Large intestine (tissue), 12 donors: ENCODE measurements at places on chromosomes 7 and 10. TPM values are rescaled to one million over a fixed set of nuclear protein-coding genes. Genes with fewer than 3 reads are reported as not detected.

Gene GALNT17
- polyA plus RNA-seq, result 2.7 TPM

Gene PRF1
- 2.0 TPM for polyA plus RNA-seq

DNA sequence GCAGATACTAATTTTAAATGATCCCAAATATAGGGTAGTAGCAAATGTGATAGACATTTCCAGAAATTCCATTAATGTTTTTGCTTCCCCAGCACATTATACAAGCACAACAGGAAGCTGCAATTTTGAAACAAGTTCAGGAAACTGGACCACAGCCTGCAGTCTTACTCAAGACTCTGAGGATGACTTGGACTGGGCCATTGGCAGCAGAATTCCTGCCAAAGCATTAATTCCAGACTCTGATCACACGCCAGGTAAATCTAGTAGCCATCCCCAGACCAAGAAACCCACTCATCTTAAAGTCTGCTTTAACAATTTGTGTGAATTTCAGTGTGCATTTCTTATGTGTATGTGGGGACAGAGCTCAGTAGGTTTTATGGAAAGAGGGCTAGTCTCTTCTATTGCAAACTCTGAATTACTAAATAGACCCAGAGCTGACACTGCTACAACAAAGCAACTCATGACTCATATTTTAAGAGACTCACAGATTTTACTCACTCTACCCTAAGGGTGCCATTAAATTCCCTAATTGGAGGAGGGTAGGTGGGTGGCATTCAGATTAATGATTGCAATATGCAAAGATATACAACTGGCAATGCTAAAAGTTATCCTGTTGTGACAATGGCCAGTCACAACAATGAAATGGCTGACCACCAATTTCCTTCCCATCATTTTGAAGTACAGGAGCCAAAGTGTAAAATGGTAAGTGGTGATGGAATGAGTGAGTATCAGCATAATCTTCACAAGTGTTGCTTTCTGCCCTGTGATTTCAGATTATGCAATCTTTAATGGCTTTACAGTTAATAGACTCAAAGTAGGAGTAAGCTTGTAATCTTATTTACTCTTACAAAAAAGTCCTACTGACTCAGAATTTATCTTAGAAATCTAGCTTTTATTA, 317.6 kb upstream of the PLXDC2 start:
- peak; percentile 35 for DNase-seq

Gene FKBP6
- polyA plus RNA-seq, result 0.04 TPM

DNA sequence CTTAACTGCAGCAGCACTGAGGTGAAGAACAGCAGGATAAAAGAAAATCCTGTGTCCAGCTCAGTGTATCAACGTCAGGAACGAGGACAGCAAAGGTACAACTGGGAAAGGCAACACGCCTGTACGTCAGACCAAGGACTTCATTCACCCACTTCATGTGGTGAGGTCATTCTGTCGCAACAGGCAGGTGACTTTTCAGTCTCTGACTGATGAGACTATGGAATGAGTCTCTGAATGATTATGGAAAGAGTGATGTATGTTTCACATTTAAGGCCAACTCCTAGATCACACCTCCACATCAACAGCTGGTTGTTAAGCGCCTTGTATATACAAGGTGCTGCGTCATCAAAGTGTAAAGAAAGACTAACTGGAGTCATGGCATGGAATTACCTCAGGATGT, 297.6 kb upstream of the SP8 start:
- no peak for DNase-seq

Gene LRRC17
- polyA plus RNA-seq, result 30.2 TPM

DNA sequence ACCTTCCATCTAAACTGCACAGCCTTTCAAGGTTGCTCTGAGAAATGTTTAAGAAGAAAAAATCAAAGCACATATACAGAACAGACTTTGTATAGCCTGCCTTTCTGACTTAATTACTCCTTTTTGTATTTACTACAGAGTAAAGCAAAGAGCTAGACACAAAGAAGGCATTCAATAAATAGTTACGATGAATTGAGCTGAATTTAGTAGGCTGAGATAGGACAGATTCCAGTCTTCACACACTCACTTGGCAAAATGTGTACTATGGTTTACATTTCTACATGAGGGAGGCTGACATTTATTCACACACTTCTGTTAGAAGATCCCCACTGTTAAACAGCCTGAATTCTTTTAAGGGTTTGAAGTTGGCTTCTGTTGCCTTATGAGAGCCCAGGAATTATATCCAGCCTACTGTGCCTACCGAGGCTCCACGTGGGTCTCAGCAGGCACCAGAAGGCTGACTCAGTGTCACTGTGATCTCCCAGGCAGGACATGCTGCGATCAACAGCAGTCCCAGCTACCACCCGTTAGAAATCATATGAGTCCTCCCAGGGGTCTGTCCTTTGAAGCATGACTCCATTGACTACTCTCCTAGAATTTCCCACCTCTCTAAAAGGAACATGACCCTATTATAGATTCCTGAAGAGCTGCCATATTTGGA, 24.5 kb upstream of the SLC25A13 start:
- DNase-seq, result no peak

GRCh38 chr7:129394101-129394500, 40.1 kb upstream of the STRIP2 start:
- no peak for DNase-seq

Gene TFEC
- polyA plus RNA-seq, result 132 TPM

Gene OR13A1
- 0.06 TPM for polyA plus RNA-seq

DNA sequence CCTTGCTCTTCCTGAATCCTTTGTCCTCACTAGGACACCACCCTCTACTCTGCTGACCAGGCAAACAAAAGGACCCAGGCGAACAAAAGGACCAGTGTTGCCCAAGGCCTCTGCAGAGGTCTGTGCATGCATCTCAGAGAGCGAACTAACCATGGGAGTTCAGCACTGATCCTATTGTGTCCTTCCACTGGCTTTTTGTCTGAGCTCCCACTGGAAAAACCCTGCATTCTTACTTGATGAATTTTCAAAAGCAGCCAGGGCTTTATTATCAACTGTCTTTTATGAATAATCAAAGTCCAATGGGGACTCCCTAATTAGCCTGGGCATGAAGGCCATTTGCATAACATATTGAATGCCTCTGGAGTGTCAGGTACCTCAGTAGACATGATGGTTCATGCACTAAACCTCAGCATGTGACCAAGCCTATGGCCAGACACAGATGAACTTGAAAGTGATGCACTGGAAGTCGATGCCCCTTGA, 140.6 kb downstream of the KCNMA1 start:
- DNase-seq, result no peak

GRCh38 chr10:3186368-3186767, 13.8 kb upstream of the PITRM1 start:
- no peak for DNase-seq

Gene CPEB3
- 4.6 TPM for polyA plus RNA-seq

Gene SH3PXD2A
- 32.0 TPM for polyA plus RNA-seq

Gene HTRA1
- polyA plus RNA-seq, result 69.8 TPM

Gene ALDH18A1
- polyA plus RNA-seq, result 209 TPM

- DNase-seq, result no peak
Observed at GRCh38 chr10:116738339-116738738, 4.0 kb downstream of the HSPA12A start.

- DNase-seq, result no peak
Observed at GRCh38 chr7:125572414-125572813, 642.8 kb upstream of the POT1 start.

DNA sequence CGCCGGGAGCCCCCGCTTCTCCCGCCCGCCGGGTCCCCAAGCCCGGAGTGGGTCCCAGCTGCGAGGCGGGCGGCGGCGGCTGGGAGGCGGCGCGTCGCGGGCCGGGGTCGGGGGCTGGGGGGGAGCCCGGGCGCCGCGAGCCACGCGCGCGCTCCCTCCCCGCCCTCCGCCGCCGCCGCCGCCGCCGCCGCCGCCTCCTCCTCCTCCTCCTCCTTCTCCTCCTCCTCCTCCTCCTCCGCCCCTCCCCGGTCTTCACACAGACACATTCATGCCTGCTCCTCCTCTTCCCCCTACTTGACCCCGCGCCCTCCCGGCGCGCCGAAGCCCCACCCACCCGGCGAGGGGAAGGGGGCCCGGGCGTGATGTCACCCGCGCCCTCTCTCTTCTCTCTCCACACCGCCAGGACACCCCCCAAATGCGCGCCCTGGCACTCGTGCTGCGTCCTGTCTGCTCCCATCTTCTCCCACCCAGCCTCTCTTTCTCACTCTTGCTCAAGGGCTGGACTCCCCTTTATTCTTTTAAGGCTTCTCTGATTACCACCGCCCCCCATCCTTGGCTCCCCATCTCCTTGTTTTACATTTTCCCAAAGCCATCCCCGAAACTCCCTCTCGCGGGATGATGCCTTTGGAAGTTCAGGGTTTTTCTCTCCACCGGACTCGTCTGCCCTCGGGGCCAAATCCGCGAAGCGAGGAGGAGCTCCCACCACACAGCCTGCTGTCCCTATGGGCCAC, 967 bp upstream of the GLI3 start:
- DNase-seq, result no peak

DNA sequence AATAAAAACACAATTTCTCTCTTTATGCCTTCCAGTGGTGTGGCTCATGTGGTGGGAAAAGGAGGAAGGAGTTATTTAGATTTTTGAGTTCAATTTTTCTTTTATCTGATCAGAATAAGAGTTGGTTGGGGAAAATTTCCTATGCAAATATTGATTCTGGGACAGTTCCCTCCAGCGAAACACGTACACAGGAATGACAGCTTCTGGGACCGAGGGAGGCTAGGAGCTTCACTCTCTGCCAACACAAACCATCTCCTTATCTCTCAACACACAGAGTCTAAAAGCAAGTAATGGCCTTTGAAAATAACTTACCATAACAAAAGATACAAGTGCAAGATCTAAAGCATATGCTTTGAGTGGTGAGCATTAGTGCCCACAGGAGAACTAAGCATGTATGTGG, 122.7 kb downstream of the RAPGEF5 start:
- no peak for DNase-seq

GRCh38 chr7:150860291-150860977, 8.1 kb downstream of the AOC1 start:
- no peak for DNase-seq

Gene PIP
- polyA plus RNA-seq, result not detected

DNA sequence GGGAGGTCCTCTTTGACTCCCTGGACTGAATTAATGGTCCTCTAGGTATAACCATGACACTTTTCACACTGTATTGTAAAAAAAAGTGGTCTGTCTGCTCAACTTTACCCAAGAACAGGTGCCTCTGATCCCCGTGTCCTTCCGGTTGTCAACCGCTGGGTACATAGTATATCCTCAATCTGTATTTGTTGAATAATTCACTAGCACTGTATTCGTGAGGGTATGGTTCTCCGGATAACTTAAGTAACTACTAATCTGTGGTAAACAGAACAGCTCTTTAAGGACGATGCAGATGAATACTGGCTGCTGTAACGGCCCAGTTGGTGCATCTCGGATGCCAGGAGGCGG, 472 bp upstream of the ADAM22 start:
- no peak for DNase-seq

GRCh38 chr7:37698276-37698675, 14.7 kb downstream of the GPR141 start:
- DNase-seq, result no peak

DNA sequence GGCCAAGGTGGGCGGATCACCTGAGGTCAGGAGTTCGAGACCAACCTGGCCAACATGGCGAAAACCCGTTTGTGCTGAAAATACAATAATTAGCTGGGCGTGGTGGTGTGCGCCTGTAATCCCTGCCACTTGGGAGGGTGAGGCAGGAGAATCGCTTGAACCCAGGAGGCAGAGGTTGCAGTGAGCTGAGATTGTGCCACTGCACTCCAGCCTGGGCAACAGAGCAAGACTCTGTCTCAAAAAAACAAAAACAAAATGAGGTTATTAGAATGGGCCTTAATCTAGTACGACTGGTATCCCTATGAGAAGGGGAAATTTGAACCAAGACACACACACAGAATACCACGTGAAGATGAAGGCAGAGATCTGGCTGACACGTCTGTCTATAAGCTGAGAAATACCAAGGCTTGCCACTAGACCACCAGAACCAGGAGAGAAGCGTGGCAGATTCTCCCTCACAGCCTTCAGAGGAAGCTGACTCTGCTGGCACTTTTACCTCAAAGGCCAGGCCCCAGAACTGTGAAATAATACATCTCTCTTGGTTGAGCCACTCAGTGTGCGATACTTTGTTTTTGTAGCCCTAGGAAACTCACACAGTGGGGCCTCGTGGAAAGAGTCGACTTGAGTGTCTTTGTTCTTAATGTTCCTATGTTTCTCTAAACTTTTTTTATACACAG, 59.6 kb downstream of the TMEM209 start:
- DNase-seq, result no peak

Gene PDK4
- polyA plus RNA-seq, result 13.6 TPM

GRCh38 chr7:4706384-4707216, 24.5 kb downstream of the FOXK1 start:
- no peak for DNase-seq

DNA sequence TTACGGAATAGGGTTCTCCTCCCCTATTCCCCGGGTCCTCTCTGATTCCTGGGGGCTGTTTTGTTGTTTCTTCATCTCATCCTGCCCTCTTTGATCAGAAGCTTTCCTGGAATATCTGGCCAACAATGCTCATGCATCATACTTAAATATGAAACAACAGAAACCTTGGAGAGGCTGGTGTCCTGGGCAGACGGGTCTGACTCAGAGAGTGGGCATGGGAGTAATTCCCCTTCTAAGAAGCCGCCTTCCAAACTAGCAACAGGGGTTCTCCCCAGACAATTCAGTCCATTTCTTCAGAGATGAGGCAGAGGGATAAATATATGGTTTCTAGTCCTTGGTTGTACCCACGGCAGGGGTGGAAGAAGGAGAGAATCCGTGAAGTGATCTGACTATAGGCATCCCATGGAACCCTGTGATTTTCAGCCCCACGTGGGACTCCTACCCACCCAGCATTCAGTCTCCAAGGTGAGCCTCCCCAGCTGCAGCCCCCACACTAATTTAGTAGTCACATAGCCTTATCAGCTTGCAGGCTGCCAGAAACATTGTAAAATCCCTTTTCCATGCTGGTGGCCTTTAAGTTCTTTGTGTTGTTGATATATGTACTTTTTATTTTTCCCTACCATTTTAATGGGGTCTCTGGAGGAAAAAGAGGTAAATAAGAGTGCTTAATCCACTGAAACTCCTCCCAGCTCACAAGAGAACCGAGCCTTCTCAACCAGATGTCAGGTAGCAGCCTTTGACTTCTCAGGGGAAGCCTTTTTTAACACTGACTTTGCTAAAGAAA, 119.2 kb downstream of the SFMBT2 start:
- DNase-seq, result no peak

DNA sequence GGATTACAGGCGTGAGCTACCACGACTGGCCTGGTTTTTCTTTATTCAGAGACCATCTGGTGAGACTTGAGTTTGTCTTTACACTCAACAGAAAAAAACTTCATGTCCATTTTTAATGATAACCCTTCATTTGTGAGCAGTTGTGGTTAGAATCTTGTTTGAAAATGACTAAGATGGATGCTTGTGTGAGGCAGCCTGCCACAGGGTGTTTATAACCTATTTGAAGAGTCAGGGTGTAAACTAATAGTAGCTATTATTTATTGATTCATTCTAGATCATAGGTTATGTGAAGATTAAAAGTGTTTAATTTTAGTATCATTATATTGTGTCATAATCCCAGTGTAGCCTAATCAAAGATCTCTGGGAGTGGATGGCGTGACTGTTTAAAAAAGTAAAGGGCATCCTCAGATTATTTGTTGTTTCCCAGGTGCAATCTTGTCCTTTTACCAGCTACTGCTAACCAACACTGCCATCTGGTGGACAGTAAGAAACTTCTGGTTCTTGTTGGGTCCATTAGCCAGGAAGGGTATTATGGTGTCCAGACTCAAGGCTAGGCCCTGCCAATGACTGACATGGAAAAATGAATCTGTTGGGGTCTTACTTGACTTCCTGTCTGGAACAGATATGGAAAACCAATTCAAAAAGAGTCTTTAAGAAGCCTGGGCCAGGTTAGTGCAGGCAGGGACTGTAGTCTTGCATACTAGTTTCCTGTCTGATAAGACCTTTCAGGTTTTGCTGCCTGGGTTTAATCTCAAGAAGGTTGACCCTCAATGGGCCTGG, 24.9 kb downstream of the NRBF2 start:
- DNase-seq, result peak; percentile 76

GRCh38 chr7:87919875-87920274, 14.2 kb upstream of the ADAM22 start:
- DNase-seq, result no peak
